Heart right ventricle (tissue), 16 donors: ENCODE measurements at places on chromosomes 6 and 20.

GRCh38 chr6:151067684-151068596 is 171.8 kb upstream of the AKAP12 start:
- peak; percentile 66 for DNase-seq

DNA sequence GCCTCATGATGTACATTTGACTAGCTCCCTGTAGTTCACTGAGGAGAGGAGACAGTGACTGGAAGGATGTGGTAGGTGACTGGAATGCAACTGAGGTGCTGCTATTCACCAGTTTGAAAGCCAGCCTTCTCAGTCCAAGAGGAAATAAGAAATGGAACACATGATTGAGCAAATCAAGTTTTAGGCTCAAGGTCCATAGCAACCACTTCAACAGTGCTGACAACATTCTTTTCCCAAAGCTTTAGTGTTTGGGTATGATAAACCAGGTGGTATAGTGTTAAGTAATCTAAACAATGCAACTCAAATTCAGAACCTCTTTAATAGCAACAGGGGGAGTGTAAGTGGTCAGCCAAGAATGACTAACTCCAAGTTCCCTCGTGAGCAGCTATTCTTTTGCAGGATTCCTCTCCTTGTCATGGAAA is 9.2 kb downstream of the ZHX3 start:
- DNase-seq: no peak

- DNase-seq: no peak
Observed at GRCh38 chr6:139828751-139829519, 454.5 kb upstream of the CITED2 start.

DNA sequence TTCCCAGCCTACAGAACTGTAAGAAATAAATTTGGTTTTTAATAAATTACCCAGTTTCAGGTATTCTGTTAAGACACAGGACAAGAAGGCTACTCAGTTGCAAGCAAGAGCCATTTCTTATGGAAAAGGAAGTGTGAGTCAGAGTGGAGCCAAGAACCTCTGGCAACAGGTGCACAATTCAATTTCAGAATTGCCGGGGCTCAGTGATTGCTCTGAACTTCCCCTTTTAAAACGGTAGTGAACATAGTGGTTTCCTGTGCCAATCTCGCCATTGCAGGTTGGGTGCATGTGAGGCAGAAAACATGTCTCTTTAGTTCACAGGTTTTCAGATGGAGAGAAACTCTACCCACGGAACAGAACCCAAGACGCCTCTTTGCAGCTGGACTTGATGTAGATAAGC is 16.4 kb downstream of the PIGT start:
- DNase-seq: no peak

DNA sequence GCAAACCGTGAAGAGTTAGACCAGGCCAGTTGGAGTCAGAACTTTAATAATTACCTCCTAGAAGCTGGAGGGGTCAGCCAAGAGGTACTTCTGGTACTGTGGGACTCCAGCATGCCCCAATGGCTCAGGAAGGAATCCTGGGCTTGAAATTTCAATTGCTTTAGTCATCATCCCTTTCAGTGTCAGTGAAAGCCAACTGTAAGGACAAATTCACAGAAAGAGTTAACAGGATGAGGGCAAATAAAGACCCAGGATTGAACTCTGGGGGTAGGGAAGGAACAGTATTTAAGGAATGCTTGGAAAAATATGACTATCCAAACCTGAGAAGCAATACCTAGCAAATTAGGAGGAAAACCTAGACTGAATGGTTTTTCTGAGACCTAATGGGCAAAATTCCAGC is 735.1 kb upstream of the MARCKS start:
- no peak for DNase-seq

GRCh38 chr6:680251-680650 is 12.7 kb downstream of the EXOC2 start:
- no peak for DNase-seq

GRCh38 chr6:12504325-12504966 is 212.1 kb upstream of the PHACTR1 start:
- no peak for DNase-seq

DNA sequence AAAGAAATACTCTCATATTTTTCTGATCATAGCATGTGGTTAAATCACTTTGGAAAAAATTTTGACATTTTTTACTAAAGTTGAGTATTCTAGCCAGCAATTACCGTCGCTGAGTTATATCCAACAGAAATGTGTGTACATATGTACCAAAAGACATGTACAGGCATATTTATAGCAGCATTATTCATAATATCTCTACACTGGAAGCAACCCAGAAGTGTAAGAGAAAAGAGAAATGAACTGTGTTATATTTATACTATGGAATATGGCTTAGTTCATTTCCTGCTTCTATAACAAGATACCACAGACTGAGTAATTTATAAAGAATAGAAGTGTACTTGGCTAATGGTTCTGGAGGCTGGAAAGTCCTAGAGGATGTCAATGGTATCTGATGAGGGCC is 474.0 kb upstream of the GJE1 start:
- no peak for DNase-seq

DNA sequence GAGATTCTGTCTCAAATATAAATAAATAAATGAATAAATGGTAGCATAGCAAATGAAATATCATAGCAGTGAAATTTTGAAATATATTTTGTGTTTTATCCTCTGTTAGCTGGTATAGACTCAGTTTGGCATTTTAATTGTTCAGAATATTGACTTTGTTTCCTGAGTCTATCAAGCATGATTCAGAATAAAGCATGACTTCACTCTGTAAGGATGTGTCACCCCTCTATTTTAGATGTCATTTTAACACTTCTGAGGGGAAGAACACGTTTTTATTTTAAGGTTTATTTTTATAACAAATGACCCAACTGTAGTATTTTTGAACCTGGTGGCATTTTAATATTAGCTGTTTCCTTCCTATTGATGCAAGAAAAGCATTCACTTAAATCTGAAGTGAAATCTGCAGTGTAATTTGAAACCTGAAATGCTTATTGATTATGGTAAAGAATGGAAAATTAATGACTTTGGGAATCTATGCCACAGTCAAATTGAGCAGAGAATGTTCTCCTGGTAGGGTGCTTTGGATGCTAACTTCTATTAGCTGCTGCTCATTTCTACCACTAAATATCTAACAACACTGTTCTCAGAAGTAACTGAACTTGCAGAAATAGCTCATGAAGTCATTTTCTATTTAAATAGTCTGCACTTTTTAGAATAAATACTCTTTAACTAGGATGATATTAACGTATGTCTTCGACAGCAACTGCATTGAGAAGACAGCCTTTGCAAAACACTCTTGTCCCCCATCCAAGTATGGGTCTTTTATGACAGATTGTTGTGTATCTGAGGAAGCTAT is 114.2 kb downstream of the SOX4 start:
- DNase-seq: no peak

GRCh38 chr20:1165941-1166340 is 18.8 kb downstream of the TMEM74B start:
- DNase-seq: no peak

- DNase-seq: no peak
Observed at GRCh38 chr6:55954436-55954835, 79.0 kb upstream of the BMP5 start.

GRCh38 chr6:147381712-147382111 is 126.8 kb upstream of the SAMD5 start:
- no peak for DNase-seq

DNA sequence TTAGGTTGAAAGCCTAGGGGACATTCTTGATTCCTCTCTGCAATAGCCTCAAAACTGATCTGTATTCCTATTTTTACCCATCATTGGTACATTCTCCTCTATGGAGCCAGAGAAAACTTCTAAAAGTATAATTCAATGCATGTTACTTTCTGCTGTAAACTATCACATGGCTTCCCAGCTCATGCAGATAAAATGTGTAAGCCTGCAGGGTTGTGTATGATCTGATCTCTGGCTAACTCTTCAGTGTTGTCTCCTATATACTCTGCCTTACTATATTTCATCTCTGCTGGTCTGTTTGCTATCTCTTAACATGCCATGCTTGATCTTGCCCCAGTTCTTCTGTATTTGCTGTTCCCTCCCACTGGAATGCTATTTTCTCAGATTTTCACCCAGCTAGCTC is 323.3 kb upstream of the RSPO3 start:
- DNase-seq: no peak

DNA sequence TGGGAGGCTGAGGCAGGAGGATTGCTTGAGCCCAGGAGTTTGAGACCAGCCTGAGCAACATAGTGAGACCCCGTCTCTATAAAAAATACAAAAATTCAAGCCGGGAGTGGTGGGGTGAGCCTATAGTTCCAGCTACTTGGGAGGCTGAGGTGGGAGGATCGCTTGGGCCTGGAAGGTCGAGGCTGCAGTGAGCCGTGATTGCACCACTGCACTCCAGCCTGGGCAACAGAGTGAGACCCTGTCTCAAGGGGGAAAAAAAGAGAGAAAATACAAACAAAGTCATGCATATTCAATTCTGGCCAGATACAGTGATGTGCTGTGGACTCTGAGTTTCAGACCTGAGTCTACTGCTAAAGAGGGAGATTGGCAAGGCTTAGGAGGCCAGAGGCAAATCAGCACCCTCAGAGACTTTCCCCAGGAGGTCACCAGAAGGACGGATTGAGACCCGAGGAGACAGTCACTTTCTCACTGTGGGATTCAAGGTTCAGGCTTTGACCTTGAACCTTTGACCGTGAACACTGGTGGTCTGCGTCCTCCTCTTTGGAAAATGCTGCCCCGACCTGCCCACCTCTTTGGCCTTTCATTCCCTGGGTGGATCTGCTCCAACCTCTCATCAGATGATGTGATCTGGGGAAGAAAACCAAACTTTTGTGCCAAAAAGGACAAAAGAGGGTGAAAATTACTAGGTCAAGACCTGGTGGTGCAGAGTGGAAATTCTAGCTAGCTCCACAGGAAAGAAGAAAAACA is 31.2 kb downstream of the TGM2 start:
- no peak for DNase-seq

- DNase-seq: peak; percentile 65
Observed at GRCh38 chr20:40962733-40963504, 65.7 kb upstream of the TOP1 start.

DNA sequence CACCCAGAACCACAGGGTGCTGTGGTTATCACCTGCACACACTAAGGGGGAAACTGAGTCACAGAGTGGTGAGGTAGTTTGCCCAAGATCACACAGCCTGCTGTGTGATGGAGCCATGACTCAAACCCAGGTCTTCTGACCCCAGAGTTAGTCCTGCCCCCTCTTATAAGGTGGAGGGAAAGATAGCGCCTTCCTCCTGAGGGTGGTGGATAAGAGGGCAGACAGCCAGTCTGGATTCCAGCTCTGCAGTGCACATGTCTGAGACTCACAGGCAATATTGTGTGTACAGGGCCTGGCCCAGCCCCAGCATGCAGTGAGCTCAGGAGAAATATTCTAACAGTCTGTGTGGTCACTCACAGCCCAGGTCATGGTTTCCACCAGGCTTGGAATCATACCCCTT is 393.7 kb downstream of the CDH4 start:
- no peak for DNase-seq
